Stimulated activated CD8-positive, alpha-beta memory T cell treated with anti-CD3 and anti-CD28 coated beads, Interleukin-4, amount 100 ng/mL, for 24 hours (primary cell): ENCODE measurements at places on chromosomes 7 and 10.

GRCh38 chr7:157470701-157471131 lies 133.9 kb downstream of the DNAJB6 start:
- DNase-seq: no peak

DNA sequence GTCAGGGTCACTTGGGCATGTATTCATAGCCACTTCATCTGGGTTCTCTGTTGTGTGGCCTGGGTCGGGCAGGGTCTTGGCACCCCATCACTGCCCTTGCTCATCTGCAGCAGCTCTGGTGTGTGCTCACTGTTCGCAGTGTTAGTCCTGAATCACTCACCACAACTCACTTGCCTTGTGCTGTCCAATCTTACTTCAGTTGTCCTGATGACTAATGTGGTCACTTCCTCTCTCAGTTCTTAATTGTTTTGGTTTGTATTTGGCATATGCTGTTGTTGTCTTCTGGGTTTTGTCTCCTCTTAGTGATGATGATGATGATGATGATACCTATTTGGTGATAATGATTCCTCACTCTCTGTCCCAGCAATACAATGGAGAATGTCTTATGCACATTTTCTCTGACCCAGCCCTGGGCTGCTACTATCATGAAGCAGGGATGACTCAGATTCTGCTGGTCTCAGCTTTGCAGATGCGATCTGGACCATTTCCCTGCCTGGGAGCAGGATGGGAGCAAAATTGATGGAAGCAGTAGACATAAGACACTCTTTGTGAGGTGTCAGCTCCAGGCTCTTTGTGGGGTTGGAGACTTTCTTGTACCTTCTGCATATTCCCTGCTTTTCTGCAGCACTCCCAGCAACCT lies 17.0 kb downstream of the ADRA2A start:
- DNase-seq: no peak

DNA sequence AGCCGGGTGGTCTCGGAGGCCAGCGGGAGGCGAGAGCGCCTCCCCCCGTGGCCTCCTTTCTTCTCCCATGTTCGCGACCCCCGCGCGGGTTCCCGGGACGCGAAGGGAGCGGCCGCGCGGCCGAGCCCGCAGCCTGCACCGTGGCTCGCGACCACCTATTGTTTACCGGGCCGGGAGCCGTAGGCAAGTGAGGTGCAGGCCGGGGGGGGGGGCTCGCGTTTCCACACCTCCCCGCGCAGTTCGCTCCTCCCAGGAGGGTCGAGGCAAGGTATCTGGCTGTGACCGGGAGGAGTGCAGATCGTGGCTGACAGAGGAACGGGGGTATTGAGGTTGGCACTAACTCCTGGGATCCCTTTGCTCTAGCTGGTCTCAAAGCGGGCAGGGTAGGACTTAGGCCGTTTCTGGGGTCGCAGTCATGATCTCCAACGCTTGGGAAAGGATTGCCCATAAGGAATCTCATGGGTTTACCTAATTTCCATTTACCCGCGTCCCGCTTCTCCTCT lies 734 bp downstream of the PTPN12 start:
- DNase-seq: no peak

DNA sequence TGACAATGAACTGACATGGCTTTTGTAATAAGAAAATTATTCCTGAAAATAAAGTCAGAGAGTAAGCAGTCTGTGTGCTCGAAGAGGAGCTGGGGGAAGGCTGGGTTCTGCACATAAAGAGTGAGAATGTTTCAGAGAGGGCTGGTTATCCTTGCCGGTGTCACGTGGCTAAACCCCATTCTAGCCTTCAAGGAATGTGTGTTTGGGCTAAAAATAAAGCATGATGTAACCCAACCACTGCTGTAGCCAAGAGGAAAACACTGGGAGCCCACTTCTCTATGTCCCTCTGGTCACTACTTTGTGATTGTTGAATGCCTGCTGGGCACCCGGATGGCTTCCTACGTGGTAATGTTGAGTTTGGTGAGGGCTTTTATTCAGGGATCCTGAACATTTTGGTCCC lies 23.5 kb downstream of the WDFY4 start:
- DNase-seq: no peak

DNA sequence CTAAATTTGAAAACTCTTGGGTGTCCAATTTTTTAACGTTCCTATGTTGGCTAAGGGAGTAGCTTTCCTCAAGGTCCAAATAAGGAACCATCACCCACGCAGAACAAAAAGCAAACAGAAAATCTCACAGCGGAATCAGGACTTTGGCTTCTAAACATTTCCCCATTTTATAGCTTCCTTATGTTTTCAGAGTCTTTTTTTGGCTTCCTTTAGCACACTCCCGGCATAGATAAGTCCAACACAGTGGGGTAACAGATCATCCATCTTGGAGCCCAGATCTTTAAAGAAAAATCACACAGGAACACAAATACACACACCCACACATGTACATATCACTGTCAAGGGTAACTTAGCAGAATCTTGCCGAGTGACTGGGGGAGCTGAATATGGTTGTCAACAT lies 4.2 kb upstream of the TCF7L2 start:
- DNase-seq: no peak

- DNase-seq: no peak
Observed at GRCh38 chr7:17488829-17489228, 190.4 kb downstream of the AHR start.

GRCh38 chr10:5305374-5305773 lies 59.4 kb upstream of the UCN3 start:
- no peak for DNase-seq

GRCh38 chr10:47435081-47435480 lies 48.8 kb downstream of the ANXA8 start:
- DNase-seq: no peak

DNA sequence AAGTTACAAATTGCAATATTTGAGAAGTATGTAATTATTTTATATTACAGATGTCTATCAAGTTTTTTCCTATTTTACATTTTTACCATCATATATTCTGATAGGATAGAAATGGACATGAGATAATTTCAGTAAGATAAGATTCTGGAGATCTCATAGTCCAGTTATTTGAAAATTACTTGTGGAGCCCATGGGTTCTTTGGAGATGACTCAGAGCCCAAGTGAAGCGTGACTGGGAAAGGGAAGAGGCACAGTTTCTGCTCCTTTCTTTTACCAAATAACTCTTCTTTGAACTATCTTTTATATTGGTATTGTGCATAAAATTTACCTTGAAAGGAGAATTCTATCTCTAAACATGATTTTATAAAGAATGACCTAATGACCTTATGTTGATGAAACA lies 2.4 kb downstream of the CD36 start:
- no peak for DNase-seq

DNA sequence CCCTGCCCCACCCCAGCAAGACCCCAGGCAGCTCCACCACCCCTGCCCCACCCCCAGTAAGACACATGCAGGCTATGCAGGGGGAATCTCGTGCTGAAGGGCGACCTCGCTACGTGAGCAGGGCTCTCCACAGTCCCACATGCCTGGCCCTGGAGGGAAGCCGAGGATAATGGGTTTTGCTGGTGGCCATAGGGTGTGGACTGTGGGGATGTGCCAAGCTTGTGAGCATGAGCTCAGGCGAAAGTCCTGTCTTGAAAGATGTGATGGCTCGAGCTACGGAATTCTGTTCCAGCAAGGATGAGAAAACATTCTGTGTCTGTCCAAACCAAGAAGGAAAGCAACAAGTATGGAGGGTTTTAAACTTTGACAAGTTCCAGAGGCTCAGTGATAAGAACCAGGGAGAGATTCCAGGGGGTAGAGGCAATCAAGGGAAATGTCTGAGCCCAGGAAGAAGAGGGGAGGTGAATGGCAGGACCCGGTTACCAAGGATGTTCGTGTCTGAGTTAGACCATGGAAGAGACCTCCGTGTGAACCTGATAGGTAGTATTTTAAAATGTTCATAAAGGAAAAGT lies 63.1 kb downstream of the PYROXD2 start:
- no peak for DNase-seq

DNA sequence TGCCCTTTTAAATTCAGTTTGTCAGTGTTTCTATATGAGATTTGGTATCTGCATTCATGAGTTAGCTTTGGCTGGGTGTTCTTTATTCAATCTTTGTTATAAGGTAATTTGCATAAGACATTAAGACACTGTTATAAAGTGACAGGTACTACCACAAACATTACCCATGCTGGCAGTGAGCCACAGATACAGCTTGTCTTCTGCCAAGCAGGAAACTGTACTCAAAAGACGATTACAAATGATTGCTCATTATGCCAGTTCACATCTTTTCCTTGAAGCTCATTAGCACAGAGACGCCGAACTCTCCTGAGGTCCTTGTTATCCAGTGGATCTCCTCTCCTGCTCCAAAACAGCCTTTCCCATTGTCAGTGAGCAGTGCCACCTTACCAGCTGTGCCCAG lies 30.4 kb downstream of the AMPH start:
- no peak for DNase-seq
